ENCODE measurements at places on chromosomes 7 and 10.
A peak's percentile ranks its signal among the peaks of the same experiment; 100 is the strongest.

- no peak for DNase-seq
Measured at GRCh38 chr7:37062560-37062859, 338.2 kb upstream of the AOAH start.

- peak; percentile 74 for DNase-seq
Measured at GRCh38 chr10:125083576-125083920, 76.8 kb downstream of the CTBP2 start.

GRCh38 chr10:20289070-20289828, 473.0 kb downstream of the PLXDC2 start:
- no peak for DNase-seq

DNA sequence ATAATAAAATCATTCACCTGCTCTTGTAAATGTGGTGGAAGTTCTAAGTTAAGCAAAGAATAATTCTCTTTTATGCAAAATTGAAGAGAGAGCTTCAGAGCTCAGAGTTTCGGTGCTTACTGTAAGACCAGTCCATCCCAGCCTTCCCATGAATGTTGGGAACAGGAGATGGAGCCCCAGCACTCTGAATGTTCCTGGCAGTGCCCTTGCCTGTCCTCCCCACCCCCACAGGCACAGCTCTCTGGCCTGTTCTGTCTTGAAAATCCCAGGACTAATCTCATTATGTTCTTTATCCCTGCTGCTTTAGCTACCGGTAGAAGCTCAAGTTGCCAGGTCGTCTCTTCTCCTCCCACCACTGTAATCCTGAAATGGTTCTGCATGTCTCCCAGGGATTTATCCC, 29.1 kb upstream of the LHFPL3 start:
- no peak for DNase-seq

DNA sequence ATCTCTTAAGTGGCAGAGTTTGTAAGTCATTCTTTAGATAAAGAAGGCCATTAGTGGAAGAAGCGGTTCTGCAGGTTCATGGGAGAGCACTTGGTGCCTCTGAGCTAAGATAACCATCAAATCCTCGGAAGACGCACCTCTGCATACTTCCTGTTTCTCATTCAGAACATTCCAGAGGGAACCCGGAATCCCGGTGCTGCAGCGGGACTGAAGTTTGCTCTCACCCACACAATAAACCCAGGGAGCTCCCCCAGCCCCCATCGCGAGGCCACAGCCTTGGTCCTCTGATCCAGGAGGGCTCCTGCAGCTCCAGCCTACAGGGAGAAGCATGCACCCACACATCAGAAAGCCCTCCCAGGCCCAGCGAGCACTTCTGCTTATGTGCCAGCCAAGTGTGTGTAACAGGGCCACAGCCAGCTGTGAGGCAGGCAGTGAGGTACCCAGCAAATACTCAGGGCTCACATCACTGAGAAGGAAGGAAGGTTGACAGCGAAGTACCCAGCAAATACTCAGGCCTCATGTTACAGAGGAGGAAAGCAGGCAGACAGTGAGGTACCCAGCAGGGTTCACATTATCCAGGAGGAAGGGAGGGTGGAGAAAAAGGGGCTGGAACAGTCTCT, 142.4 kb downstream of the DIP2C start:
- no peak for DNase-seq

DNA sequence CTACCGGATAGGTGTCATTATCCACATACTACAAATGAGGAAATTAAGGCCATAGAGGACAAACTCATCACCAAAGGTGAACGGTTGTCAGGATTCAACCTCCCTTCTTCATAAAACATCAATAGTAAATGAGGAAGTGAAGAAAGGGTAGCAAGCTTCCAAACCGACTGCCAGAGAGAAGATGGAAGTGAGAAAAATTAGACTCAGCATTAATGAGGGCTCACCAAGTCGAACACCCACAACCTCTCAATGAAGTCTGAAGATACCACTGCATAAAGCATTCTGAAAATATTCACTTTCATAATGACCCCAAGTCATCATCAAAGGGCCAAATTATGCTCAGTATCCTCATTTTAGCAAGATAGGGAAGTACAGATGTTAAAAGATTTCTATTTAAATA, 29.6 kb downstream of the ABCB4 start:
- DNase-seq, result no peak

DNA sequence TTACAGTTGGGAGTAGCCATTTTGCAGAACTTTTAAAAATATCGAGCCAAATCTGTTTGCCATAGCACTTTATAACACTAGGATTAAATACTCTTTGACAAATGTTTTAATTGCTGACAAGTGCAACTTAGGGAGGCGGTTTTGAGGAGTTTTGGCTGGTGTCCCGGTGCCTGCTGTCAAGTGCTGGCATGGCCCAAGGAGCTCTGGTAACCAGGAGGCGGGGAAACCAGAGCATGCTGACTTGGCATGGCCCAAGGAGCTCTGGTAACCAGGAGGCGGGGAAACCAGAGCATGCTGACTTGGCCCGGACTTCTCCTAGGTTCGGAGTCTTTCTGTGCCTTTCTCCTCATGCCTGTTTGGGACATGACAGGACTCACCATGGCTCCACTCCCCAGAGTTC, 30.8 kb upstream of the ZNF32 start:
- no peak for DNase-seq

DNA sequence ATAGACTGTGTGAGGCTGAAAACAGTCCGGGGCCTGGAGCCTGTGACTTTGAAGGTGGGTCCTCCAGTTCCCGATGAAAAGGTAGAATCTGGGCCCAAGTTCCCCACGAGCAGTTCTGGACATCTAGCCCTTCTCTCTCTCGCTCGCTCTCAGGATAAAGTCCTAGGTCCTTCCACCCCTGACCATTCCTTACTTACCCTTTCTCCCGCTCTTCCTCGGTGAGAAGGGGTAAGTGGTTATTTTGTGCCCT, 713 bp downstream of the IMMP2L start:
- DNase-seq, result no peak

- no peak for DNase-seq
Measured at GRCh38 chr10:132624847-132625471, 87.4 kb downstream of the INPP5A start.

- peak; percentile 41 for DNase-seq
Measured at GRCh38 chr7:15720849-15721471, 34.5 kb upstream of the MEOX2 start.

GRCh38 chr7:2614631-2615330, 17.0 kb upstream of the TTYH3 start:
- no peak for DNase-seq

GRCh38 chr10:126903656-126904360, 1.4 kb upstream of the DOCK1 start:
- no peak for DNase-seq

DNA sequence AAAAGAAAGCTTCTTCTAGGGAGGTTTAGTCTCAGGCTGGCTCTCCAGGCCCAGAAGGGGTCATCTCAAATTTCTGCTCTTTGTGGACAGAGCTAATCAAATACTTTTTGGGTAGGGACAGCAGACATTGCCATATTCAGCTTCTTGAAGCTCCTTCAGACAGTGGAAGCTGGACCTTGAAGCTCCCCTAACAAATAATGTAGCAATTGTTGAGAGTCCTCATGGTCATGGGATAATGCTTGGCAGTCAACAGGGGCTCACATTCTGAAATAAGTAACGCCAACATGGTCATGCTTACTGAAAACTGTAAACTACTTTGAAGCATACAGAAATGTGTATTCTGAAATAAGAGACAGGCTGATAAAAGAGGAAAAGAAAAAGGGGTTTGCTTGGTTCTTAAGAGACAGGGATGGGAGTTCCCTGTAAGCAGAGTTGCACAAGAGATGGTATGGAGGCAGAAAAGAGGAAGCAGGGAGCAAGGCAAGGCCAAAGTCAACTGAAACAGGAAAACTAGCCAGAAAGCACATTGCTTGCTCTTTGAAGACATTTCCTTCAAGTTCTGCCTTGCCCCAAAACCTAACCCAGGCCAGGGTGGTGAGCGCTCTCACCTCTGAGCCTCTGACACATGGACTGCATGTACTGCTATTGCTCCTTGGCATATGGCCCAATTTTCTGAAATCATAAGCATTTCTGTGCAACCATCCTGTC, 53.1 kb upstream of the KMT2E start:
- DNase-seq, result no peak

DNA sequence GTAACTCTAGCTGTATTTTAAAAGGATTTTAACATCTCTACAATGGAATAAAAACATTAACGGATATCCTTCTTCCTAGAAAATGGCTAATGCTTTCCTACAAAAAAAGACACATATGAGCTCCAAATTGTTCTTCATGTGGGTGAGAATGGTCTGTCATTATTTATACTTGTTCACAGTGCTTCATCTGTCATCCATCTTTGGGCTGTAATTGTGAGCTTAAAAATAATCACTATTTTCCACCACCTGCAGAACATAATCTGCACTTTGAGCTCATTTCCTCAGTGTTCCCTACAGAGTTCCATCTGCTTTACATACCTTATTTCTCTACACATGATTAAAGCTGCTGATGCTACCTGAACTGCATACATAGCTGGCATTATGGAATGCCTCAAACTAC, 979.1 kb upstream of the C7orf33 start:
- DNase-seq, result no peak

- DNase-seq, result no peak
Measured at GRCh38 chr7:24871770-24872169, 108.2 kb downstream of the OSBPL3 start.
